ENCODE measurements at places on chromosomes 2 and 18.

- no peak for DNase-seq
Measured at GRCh38 chr2:18317017-18317416, 243.4 kb downstream of the RDH14 start.

GRCh38 chr18:39037925-39038324 lies 1472.3 kb upstream of the CELF4 start:
- no peak for DNase-seq

DNA sequence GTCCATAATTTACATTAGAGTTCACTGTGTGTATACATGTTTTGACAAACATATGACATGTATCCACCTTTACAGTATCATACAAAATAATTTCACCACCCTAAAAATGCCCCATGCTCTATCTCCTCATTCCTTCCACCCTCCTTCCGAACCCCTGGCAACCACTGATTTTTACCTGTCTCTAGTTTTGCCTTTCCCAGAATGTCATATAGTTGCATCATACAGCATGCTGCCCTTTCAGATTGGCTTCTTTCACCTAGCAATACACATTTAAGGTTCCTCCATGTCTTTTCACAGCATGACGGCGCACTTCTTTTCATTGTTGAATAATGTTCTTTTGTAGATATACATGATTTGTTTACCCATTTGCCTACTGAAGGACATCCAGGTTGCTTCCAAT lies 10.4 kb downstream of the LRPPRC start:
- no peak for DNase-seq

DNA sequence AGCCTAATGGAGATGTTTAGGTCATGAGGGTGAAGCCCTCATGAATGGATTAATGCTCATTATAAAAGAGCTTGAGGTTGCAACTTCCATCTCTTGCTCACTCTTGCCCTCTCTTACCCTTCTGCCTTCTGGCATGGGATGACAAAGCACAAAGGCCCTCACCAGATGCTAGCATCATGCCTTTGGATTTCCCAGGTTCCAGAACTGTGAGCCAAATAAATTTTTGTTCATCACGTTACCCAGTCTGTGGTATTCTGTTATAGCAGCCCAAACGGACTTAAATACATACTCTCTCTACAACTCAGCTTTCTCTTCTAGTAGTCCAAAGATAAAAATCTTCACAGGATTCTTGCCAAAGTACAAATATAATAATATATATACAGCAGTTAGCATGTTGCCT lies 75.8 kb downstream of the LNPK start:
- peak; percentile 11 for DNase-seq

- no peak for DNase-seq
Measured at GRCh38 chr2:172860336-172860707, 124.7 kb downstream of the RAPGEF4 start.

- DNase-seq = no peak
Measured at GRCh38 chr18:3183103-3183717, 36.6 kb downstream of the MYOM1 start.

- peak; percentile 38 for DNase-seq
Measured at GRCh38 chr2:220188031-220188430, 560.6 kb downstream of the SLC4A3 start.

Measured in choroid plexus epithelial cell (primary cell).